WTC11 (cell line): ENCODE measurements at places on chromosomes 2 and 18. TPM values are rescaled to one million over a fixed set of nuclear protein-coding genes. Genes with fewer than 3 reads are reported as not detected.

DNA sequence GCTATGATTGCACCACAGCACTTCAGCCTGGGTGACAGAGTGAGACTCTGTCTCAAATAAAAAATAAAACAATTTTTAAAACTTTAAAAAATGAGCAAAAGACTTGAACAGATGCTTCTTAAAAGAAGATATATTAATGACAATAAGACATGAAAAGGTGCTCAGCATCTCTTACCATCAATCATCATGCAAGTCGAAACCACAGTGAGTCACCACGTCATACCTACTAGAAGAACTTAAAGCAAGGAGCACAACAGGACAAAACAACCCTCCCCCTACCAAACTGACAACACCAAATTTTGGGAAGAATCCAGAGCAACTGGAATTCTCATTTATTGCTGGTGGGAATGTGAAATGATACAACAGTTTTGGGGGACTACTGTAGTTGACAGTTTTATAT lies 251.6 kb downstream of the BCL2 start:
- no peak overlapping the region for H3K27ac ChIP-seq
- H3K4me1 ChIP-seq = peaks cover 4% of the 10 kb centered on the region
- H3K36me3 ChIP-seq = no peaks in the 10 kb centered on the region
- H3K27me3 ChIP-seq = peaks cover 2% of the 10 kb centered on the region; the same call in 1 of the 2 replicates
- no peak for DNase-seq

The KIAA2012 gene
- not detected in 3 replicates for total RNA-seq

GRCh38 chr2:27888790-27889189 lies 1.4 kb downstream of the RBKS start:
- H3K4me3 ChIP-seq = peak overlapping the region; percentile 97
- H3K27me3 ChIP-seq = no peaks in the 10 kb centered on the region
- DNase-seq = no peak
- H3K36me3 ChIP-seq = no peaks in the 10 kb centered on the region
- H3K4me1 ChIP-seq = peaks cover 8% of the 10 kb centered on the region

GRCh38 chr2:74671479-74671878 lies 17.4 kb downstream of the SEMA4F start:
- no peak overlapping the region for H3K4me3 ChIP-seq
- 0 out of 2 replicates have a peak, but pooled peaks cover 4% of the 10 kb centered on the region for H3K36me3 ChIP-seq
- H3K27ac ChIP-seq = no peak overlapping the region
- no peaks in the 10 kb centered on the region for H3K4me1 ChIP-seq
- H3K27me3 ChIP-seq = no peaks in the 10 kb centered on the region; the same call in 1 of the 2 replicates

The EMILIN1 gene
- total RNA-seq = 3.0 to 4.0 TPM (median 3.5 TPM) in 3 replicates

GRCh38 chr2:240891492-240892340 lies 4.2 kb downstream of the MAB21L4 start:
- no peak overlapping the region for H3K27ac ChIP-seq
- no peaks in the 10 kb centered on the region for H3K36me3 ChIP-seq
- H3K4me3 ChIP-seq = no peak overlapping the region
- H3K27me3 ChIP-seq = no peaks in the 10 kb centered on the region
- DNase-seq = no peak
- no peaks in the 10 kb centered on the region for H3K4me1 ChIP-seq

The FAM124B gene
- total RNA-seq = 3.7 to 4.4 TPM (median 3.9 TPM) in 3 replicates

DNA sequence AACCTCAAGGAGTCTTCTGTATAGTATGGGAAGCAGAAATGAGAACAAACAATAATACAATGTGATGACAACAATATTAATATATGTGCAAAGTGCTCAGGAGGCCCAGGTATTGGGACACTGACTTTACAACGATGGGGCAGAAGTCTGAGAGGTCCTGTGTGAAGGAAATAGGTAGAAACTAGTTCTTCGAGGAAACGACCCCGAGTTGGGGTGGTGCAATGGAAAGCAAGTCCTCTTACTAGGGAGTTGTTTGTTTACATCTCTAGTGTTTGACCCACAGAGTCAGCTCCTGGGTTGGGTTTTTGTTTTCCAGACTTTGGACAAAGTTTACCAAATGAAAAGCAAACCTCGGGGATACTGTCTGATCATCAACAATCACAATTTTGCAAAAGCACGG lies 16.2 kb downstream of the CASP8 start:
- H3K27me3 ChIP-seq = no peaks in the 10 kb centered on the region
- no peak for DNase-seq
- H3K4me3 ChIP-seq = no peak overlapping the region
- H3K27ac ChIP-seq = no peak overlapping the region
- H3K4me1 ChIP-seq = no peaks in the 10 kb centered on the region

DNA sequence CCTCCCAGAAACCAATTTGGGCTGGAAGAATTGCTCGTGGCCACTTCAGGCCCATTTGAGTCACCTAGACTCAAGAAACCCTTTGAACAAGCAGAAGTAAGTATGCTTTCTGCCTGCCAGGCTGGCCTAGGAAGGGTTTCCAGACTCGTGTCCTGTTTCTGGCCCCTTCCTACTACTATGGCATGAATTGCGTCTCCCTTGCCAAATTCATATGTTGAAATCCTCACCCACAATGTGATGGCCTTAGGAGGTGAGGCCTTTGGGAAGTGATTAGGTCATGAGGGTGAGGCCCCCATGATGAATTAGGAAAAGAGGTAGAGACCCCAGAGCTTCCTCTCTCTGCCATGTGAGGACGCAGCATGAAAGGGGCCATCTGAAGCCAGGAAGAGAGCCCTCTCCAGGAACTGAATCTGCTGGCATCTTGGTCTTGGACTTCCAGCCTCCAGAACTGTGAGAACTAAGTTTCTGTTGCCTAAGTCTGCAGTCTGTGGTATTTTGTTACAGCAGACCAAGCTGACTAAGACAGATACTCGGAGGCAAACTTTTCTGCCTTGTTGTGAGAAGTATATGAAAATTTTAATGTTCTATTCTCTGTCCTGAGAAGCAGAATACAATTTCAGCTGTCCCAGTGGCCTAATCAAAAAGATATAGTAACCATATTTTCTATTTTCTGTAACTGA lies 13.1 kb downstream of the GPR45 start:
- peaks cover 5% of the 10 kb centered on the region; the same call in 1 of the 2 replicates for H3K4me1 ChIP-seq
- no peak for DNase-seq
- no peak overlapping the region for H3K4me3 ChIP-seq
- H3K27me3 ChIP-seq = no peaks in the 10 kb centered on the region
- peaks cover 3% of the 10 kb centered on the region; the same call in 1 of the 2 replicates for H3K36me3 ChIP-seq
